Regular cardiac myocyte (primary cell): ENCODE measurements at places on chromosomes 12 and 14. TPM values are rescaled to one million over a fixed set of nuclear protein-coding genes. Genes with fewer than 3 reads are reported as not detected.

TAS2R30 gene
- total RNA-seq = 2.7 and 4.2 TPM in 2 replicates

GLI1 gene
- under 0.01 and 0.38 TPM in 2 replicates for total RNA-seq

TTC6 gene
- total RNA-seq = not detected in 2 replicates

MYL2 gene
- total RNA-seq = not detected in 2 replicates

TAMALIN gene
- total RNA-seq = 2.7 and 9.0 TPM in 2 replicates

GPR132 gene
- total RNA-seq = not detected in 2 replicates

CIT gene
- 3.9 and 16.7 TPM in 2 replicates for total RNA-seq

LTBP2 gene
- 156 and 186 TPM in 2 replicates for total RNA-seq

APOF gene
- not detected in 2 replicates for total RNA-seq

MYRFL gene
- total RNA-seq = under 0.01 TPM in 2 replicates
